Left renal pelvis (tissue), 4 donors: ENCODE measurements at places on chromosomes 2 and 18. TPM values are rescaled to one million over a fixed set of nuclear protein-coding genes. Genes with fewer than 3 reads are reported as not detected.

IL1A gene
- polyA plus RNA-seq: 0.61 TPM

SERPINB10 gene
- polyA plus RNA-seq: not detected

- no peak for DNase-seq
These were observed 1.3 kb upstream of the BZW1 start for GRCh38 chr2:200810252-200810997.

DNA sequence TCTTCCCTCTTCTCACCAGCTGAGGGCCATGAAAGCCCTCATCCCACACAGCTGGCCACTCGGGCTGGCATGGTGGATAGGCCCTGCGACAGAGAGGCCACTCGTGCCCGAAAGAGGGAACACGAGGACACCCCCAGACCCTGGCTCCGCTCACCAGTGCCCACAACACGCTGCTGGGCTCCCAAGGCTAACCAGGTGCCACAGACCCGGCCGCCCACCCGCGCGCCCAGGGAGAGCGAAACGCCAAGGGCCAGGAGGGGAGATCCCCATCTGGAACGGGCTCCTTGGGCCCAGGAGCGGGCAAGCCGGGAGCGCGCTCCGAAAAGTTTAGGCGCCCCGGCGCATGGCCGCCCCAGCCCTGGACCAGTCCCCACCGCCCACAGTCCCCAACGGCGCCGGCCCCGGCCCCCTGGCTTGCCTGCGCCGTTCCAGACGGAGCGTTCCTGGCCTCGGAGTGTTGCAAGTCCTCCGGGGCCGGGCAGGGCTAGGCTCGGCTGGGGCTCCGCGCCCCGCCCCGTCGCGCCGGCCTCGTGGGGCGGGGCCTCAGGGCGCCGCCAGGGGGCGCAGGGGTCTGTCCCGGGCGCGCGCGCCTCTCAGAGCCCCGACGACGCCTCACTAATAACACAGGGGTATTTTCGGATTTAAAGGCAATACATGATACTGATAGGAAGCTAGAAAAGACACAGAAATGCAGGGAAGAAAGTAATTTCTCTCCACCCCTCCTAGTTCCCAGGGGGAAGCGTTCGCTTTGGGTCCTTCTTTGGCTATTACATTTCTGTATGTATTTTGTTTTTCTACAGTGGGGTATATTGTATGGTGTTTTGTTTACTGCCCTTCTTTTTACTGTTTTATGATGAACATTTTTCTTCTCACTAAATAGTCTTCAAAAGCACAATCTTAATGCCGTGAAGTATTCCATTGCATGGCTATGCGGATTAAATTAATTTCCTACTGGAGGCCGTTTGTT lies at the start of gene TMBIM1:
Gene TMBIM1 (minus strand): TSS at position 456 of the 967 bp plus-strand sequence. CDS start 10,362 bp downstream, outside the sequence.
- DNase-seq: no peak

TRIB2 gene
- polyA plus RNA-seq: 171 TPM

LINC00305 gene
- 4.5 TPM for polyA plus RNA-seq

ADAM17 gene
- 39.8 TPM for polyA plus RNA-seq

- peak; percentile 88 for DNase-seq
These were observed at the start of gene ACTR2 for GRCh38 chr2:65227456-65228262. ACTR2 (plus strand) TSS chr2:65227831; CDS start chr2:65227910, 79 bp downstream.

- no peak for DNase-seq
These were observed 78.0 kb downstream of the ESCO1 start for GRCh38 chr18:21522530-21522929.

DNA sequence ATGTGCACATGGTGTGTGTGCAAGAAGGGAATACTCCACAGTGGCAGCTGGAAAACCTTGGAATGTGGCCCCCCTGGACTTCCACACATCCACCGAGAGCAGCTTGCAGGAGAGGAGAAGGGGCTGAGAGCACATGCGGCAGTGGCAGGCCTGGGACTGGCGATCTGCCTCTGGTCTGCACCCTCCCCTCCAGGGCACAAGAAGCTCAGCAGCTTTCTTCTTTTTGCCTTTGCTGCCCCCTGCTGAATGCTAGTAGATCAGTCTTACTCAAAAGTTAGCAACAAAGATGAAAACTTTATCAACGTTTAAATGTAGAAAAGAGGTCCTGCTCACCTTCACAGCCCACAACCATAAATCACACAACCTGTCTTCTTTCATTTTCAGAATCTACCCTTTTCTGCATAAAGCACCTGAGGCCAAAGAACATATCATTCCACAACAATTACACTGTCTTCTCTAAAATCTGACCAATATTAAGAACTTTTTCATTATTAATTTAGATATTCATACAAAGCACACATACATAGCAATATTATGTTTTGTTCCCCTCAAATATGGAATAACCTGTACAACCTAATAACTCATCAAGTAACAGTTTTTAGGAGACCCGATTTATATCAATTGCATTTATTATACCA lies 34.6 kb downstream of the TGFBRAP1 start:
- DNase-seq: peak; percentile 22

CXCR1 gene
- polyA plus RNA-seq: not detected

DNA sequence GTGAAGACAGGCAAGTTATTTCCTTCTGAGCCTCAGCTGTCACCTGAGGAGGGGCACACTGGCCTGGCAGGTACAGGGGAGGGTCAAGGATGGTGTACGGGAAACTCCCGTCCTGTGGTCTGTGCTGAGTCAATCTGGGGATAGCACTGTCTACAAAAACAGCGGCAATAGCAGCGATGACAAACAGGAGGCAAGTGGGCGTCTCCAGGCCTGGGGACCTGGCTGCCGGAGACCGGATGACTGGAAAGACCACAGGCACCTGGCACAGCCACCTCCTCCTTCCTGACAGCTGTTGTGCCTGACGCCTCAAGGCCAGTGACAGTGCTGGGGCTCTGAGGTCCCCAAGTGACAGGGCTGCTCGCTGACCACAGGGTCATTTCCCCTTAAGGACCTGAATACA lies 202.1 kb upstream of the HS6ST1 start:
- DNase-seq: no peak

DES gene
- polyA plus RNA-seq: 10.4 TPM

- no peak for DNase-seq
These were observed 2.6 kb downstream of the SLC66A2 start for GRCh38 chr18:79948719-79949411.

DNA sequence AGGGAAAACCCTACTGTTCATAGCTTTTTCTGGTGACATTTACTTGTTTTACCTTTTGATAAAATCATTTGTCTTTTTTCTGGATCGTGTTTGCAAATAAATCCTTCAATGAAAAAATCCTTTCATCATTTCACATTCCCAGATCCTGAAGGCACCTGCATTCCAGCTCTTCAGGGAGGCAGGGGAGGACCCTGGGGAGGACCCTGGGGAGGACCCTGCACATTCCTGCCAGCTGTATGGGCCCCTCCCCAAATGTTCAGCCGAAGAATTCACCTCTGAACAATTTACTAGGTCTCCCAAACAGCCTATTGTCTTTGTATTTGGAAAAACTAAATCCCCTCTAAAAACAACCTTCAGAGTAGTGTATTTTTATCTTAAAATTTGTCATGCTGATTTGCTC lies 558.4 kb upstream of the ID2 start:
- no peak for DNase-seq

SALL3 gene
- 8.3 TPM for polyA plus RNA-seq

AQP4 gene
- 0.83 TPM for polyA plus RNA-seq

- no peak for DNase-seq
These were observed 56.9 kb downstream of the COMMD1 start for GRCh38 chr2:61962095-61962984.

GRCh38 chr2:57981083-57981768 lies 65.4 kb upstream of the VRK2 start:
- DNase-seq: no peak

VWA3B gene
- polyA plus RNA-seq: 0.85 TPM

DNA sequence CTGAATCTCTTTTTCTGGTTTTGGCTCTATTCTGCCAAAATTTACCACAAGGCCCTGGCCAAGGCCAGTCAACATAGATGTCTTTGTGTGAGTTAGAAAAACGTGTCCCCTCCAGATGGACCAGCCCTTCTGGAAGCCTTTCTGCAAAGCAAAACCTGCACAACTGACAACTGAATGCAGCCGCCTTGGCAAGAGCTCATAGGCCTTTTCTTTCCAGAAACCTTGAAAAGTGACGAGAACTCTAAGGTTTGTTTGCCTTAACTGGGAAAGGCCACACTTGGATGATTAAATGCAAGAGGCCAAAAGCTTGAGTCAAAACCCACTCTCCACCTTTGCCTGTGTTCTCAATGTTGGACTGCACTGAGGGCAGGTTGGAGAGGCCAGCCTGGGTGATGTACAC lies 103.9 kb downstream of the COLEC12 start:
- DNase-seq: no peak

- DNase-seq: no peak
These were observed 369.1 kb downstream of the SETBP1 start for GRCh38 chr18:45049578-45050319.

DNA sequence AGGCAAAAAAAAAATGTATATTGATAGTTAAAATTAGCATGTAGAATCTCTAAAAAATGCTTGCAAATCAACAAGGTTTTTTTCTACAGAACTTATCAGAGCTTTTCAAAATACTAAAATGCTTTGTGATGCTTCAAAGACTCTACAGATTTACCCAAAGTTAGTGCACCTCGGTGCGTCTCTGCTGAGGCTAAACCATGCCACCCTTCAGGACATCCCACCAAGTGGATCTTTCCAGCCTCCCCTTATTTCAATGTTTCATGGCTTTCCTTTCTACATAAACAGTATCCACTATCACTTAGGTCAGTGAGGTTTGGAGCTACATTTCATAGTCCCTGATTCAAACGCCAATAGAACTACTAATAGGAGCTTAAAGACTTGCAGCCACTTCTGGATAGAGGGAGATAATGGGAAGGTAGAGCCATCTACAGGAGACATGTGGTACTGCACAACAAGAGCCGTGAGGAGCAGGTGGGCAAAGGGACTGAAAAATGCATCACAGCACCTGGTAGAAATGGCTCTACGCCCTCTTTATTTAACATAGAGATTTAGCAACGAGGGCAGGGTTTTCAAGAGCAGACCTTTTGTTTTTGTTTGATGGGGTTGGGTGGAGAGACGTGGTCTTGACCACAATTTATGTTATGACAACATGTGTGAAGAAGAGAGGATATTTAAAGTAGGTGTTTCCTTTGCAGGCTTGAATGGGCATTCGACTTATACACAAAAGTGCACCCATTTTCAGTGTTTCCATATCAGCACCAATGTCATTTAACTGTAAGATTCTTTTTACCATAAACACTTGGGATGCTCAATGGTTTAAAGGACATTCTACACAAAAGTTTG lies 56.1 kb upstream of the SLC35G4 start:
- DNase-seq: peak; percentile 38

DNA sequence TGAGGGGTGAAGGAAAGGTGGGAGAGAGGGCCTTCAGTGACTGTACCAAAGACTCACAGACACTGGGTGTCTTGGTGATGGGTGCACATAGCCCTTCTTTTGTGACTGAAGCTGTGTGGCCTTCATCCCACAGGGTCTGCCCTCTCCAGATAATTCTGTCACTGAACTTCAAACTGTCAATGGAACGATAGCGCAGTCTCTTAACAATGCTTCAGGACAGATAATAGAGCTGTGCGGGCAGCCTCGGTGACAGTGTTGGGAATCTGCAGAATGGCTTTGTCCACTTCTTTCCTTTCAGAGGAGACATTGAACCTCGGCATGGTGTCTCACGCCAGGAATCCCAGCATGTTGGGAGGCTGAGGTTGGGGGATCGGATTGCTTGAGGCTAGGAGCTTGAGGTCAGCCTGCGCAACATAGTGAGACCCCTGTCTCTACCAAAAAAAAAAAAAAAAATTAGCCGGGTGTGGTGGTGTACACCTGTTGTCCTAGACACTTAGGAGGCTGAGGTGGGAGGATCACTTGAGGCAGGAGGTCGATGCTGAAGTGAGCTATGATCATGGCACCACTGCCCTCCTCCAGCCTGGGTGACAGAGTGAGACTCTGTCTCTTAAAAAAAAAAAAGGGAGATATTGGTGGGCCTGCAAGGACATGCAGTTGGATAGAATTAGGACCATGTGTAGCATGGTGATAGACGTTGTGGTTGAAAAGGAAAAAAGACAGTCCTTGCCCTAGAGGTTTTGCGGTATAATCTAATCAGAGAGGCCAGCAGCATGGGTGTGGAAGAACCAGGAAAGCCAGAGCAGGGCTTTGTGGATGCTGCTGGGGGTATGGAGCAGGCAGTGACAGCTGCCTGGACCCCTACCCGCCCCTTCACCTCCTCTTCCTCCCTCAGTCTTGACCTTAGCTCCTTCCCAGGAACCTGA lies 91.4 kb downstream of the LDLRAD4 start:
- no peak for DNase-seq

- DNase-seq: no peak
These were observed 285.4 kb upstream of the CDH20 start for GRCh38 chr18:61047794-61048193.

GRCh38 chr2:237581751-237582746 lies 8.5 kb downstream of the RAB17 start:
- no peak for DNase-seq

GRCh38 chr2:233162770-233163169 lies 88.7 kb upstream of the ATG16L1 start:
- DNase-seq: no peak

DNA sequence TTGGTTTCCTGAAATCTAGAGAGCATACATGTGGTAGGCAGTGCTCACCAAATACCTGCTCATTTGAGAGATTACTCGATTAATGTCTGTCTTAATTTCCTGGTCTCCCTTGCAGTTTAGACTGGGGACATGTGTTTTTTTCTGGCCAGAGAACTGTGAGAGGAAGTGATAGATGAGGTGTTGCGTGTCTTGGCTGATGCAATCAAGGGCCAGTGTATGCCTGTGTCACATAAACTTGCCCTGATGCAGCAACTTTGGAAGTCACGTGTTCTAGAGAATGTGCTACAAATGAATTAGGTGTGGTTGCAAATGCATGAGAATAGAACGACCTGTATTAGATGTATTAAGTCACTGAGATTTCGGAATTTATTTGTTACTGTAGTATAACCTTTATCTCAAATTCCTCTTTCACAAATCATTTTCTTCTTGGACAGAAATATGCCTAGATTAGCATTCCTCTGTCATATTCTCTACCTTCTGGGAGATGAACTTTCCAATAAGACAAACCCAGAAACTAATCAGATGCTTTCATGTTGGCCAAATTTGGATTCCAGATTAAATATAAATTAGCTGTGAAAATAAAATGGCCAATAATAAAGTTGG lies 9.9 kb upstream of the IL1A start:
- no peak for DNase-seq

- DNase-seq: no peak
These were observed 37.5 kb upstream of the PPM1B start for GRCh38 chr2:44131177-44131576.

DNA sequence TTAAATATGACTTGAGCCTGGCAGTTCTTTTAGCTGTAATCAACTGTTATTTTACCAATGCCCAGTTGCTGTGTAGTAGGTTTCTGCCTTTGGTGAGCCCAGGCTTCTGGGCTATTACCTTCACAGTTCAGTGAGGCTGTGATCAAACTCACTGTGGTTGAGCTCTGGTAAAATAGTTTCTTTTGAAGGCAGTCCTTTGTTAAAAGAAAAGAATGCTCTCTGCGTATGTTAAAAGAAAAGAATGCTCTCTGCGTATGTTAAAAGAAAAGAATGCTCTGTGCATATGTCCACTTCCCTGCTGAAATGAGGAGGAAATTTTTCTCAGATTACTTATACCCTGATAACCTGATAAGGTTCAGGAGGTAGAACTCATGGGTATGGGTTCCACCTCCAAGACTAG lies 244.3 kb downstream of the RNF144A start:
- DNase-seq: no peak
